NCI-H1105 (cell line): ENCODE measurements at places on chromosomes 7 and 10.
A peak's percentile ranks its signal among the peaks of the same experiment; 100 is the strongest.

DNA sequence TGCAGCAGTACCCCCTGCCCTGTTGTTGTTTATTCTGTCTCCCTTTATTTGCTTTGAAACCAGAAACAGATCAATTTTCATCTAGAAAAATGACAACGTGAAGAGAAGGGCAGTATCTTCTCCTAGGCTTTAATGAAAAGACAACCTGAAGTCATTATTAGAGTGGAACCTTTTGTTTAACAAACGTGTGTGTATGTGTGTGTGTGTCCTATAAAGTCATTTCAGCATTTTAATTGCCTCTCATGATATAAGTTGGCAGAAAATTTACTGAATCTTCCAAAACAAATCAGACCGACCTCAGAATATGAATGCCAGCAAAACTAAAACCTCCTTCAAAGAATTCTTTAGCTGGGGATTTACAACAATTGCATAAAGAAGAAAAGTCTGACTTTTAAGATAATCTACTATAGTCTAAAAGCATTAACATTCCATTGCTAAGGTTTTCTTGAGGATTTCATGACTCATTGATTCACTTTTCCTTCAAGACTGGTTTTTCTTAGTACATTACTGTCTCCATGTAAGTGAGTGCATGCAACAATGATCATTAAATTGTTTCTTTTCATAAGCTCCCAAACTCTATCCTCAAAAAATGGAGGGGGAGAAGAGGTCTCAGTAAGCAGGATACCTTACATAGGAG lies 3.2 kb downstream of the GLI3 start:
- no peak for DNase-seq

DNA sequence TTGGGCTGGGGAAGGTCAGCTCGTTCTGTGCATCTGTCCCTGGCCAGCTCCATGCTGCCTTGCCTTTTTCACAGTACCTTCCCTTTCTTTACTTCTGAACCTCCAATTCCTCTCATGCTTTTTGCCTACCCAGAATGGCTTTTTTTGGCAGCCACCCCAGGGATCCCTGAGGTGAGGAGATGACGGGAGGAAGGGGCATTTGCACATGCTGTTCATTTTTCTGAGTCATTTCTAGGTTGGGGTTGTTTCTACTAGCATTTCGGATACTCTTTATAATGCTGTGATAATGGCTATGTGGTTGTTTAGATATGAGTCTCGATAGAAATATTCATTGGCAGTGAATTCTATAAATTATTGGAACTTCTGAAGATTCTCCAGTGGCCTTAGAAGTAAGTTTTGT lies 415.1 kb upstream of the FZD8 start:
- DNase-seq: no peak

DNA sequence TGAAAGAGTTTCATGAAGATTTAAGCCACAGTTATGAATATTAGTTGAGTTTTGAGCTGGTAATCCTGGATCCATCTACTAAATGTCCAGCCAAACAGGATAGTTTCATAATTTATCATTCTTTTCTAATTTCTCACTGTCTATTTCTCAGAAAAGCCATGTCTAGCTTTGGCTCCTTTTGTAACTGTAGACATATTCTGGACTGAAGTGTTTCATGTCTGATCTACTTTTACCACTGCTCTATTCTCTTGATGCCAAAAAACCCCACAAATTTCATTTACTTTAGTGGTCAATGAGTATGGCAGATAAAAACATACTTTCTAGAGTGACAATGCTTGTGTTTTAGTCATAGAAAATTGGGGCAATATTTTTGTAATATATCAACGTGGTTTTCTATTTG lies 61.2 kb downstream of the ICA1 start:
- DNase-seq: no peak

- no peak for DNase-seq
Measured at GRCh38 chr7:53607961-53608360, 572.5 kb downstream of the POM121L12 start.

DNA sequence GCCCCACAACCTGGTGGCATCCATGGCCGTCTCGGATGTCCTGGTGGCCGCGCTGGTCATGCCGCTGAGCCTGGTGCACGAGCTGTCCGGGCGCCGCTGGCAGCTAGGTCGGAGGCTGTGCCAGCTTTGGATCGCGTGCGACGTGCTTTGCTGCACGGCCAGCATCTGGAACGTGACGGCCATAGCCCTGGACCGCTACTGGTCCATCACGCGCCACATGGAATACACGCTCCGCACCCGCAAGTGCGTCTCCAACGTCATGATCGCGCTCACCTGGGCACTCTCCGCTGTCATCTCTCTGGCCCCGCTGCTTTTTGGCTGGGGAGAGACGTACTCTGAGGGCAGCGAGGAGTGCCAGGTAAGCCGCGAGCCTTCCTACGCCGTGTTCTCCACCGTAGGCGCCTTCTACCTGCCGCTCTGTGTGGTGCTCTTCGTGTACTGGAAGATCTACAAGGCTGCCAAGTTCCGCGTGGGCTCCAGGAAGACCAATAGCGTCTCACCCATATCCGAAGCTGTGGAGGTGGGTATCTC lies 1.1 kb downstream of the HTR5A start:
- no peak for DNase-seq

GRCh38 chr10:122462533-122463465 lies 1.4 kb downstream of the HTRA1 start:
- no peak for DNase-seq

GRCh38 chr7:13748998-13749397 lies 240.5 kb downstream of the ETV1 start:
- no peak for DNase-seq

GRCh38 chr7:99624484-99624883 lies 7.7 kb downstream of the ZSCAN25 start:
- no peak for DNase-seq

DNA sequence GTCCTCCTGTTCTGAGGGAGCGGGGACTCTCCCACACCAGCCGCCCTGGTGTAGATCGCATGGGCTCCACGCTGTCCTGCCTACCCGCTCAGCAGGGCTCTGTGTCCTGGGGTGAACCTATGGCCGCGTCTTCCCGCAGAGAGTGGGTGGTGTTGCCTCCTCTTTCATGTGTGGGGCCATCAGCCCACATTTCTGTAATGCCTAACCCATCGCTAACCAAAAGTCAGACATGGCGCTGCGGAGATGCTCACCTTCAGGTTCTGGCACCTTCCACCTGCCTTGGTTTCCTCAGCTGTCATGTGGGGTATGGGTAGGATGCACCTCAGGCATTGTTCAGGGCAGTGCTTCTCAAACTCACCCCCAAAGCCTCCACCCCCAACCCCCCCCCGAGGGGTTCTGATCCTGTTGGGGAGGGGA lies 50.5 kb upstream of the CAMK2B start:
- DNase-seq: no peak

GRCh38 chr10:51318399-51319172 lies 244.3 kb downstream of the PRKG1 start:
- DNase-seq: no peak

- DNase-seq: no peak
Measured at GRCh38 chr7:8702807-8703206, 269.4 kb downstream of the NXPH1 start.

DNA sequence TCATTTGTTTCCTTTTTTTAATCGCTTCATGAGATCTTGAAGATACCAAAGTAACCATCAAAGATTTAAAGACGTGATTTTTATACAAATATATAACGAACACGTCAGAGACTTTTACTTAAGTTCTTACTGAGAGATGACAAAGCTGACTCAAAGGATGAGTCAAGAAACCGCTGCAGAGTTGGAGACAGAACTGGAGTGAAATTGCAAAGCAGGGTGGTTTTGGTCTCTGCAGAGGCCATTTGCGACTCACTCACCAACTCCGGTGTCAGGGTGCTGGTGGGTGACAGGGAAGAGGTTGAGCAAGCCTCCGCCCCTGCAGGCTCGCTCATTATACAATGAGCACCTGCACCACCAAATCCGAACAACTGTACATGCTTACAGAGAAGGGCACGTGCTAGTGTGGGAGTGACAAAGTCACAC lies 75.2 kb downstream of the DNAJB6 start:
- DNase-seq: no peak

DNA sequence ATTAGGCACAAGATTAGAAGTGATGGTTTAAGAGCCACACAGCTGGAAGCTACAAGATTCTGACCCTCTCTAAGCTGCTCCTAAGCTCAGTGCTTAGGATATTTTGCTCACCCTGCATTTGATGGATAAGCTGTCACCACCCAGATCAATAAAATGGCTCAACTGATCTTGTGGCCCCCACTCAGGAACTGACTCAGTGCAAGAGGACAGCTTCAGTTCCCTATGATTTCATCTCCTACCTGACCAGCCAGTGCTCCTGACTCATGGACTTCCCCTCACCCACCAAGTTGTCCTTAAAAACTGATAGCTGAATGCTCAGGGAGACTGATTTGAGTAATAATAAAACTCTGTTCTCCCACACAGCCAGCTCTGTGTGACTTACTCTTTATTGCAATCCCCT lies 833.8 kb downstream of the GRID1 start:
- no peak for DNase-seq

GRCh38 chr10:43204042-43204942 lies 62.6 kb downstream of the RASGEF1A start:
- no peak for DNase-seq

- DNase-seq: no peak
Measured at GRCh38 chr7:67955061-67955460, 958.4 kb downstream of the TYW1 start.

GRCh38 chr7:12895296-12895695 lies 207.9 kb downstream of the ARL4A start:
- DNase-seq: no peak

- DNase-seq: no peak
Measured at GRCh38 chr10:60167050-60167449, 222.6 kb downstream of the ANK3 start.

DNA sequence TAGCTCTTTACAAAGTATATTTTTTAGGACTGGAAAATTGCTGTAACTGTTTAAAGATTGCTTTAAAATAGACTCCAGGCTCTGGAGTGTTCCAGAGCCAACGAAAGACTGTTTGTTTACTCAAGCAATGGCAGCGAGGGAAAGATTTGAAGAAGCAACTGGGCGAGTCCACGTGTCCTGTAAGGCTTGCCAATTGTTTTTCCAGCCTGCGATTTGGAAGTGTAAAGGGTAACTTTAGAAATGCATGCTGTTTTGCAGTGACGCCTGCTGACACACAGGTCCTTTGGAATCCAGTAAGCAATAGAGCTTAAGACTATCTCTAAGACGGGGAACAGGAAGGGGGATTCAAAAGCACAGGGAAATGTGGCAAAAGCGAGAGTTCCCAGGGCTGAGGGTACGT lies 55.8 kb downstream of the TACC2 start:
- DNase-seq: no peak

DNA sequence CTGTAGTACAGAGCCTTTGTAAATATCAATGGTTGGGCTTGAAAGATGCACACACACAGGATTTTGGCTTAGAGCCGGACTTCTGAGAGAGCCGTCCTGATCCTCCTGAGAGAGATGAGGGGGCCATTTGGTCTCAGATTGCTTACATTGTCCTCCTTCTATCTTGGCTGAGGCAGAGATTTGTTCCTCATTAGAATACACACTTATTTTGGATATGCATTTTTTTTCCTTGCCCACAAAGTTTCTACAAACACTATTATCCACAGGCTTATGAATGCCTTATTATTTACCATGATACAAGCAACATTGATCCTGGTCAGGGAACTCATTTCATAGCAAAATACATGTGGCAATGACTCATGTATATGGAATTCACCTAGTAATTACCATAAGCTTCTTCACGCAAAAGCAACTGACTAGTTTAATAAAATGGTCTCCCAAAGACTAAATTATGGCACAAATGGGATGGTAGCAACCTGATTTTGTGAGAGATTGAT lies 175.3 kb downstream of the MDFIC start:
- DNase-seq: no peak

GRCh38 chr10:29033311-29033940 lies 255.4 kb upstream of the LYZL1 start:
- DNase-seq: no peak

DNA sequence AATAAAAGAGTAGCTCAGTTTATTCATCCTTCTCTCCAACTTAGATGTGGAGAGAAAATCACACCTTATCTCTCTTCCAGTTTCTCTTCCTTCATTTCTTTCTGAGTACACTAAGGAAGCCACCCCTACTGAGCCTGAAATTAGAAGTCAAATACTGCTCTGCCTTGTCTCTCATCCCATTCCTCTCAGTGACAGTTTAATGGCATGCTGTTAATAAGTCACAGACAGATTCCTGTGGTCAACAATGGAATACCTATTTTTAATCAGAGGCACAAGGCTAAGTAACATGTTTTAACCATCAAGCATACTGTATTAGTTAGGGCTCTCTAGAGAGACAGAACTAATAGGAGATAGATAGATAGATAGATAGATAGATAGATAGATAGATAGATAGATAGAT lies 253.2 kb downstream of the HTR7 start:
- DNase-seq: no peak

DNA sequence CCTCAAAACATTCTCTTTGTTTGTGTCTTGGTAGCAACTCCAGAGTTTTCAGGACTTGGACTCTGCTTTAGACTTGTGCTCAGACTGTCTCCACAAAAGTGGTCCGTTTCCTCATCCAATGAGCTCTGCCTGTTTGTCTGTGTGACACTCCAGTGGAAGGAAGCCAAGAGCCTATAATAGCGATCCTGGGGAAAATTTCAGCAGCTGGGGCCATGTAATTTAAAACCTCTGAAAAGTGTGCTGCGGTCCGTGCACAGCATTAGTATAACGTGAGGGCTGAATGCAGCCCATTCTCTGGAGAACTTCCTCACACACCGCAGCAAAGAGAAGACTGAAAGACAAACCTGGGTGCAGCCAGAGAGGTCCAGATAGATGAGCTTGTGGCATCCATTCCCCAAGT lies at the start of gene LRRC17:
LRRC17 (plus strand) TSS at position 259 of the 400 bp plus-strand sequence. CDS start 20,914 bp downstream, outside the sequence.
- peak; percentile 87 for DNase-seq

GRCh38 chr7:25864511-25864910 lies 287.5 kb upstream of the NFE2L3 start:
- no peak for DNase-seq

GRCh38 chr7:30888747-30889146 lies 22.9 kb upstream of the AQP1 start:
- no peak for DNase-seq

DNA sequence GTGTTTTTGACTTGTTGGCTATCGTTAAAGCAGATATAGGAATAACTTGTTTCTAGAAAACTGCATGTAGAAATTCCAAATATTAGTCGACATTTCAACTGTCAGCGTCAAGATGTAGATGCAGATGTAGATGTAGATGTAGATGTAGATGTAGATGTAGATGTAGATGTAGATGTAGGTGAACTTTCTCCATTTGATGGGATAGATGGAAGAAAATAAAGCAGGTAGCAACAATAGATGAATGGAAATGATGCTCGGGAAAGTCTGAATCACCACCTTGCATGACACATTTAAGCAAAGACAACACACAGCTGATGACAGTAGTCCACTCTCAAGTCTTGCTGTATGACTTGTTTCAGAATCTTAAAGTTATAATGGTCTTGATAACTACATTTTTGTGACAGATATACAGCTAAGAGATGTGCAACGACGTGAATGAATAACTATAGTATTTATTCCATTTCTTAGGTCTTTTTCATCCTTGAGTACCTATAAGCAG lies 53.5 kb downstream of the SND1 start:
- no peak for DNase-seq

- no peak for DNase-seq
Measured at GRCh38 chr7:66355756-66356155, 150.6 kb downstream of the TPST1 start.
